ENCODE measurements at places on chromosomes 3 and 15.

- no peak for DNase-seq
These were observed 50.8 kb upstream of the PRR23E start for GRCh38 chr3:127141921-127142730.

- DNase-seq = no peak
These were observed 98.6 kb downstream of the OXNAD1 start for GRCh38 chr3:16363636-16364035.

DNA sequence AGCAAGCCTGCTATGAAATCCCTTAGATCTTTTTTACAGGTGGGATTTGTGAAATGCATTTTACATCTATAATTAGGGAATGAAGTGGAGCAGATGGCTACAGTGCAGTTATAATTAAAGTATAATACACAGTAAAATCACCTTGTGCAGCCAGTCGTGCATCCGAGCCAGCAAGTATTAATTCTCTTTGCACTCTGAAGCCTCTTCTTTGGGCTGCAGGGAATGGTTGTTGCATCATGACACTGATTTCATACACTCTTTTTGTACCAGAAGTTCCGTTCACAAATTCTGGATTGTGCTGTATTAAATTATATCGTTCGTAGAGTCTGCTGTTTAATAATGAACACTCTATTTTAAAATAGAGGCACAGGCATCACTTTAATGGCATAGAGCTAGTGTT, 28.7 kb upstream of the TP63 start:
- no peak for DNase-seq

GRCh38 chr3:156620901-156621300, 53.5 kb upstream of the TIPARP start:
- no peak for DNase-seq

- peak; percentile 83 for DNase-seq
These were observed at the start of gene MCF2L2 for GRCh38 chr3:183428447-183429211. Gene MCF2L2 (minus strand): TSS chr3:183428619. CDS start chr3:183427977, 642 bp downstream.

GRCh38 chr3:133042778-133043177, 4.6 kb downstream of the TMEM108 start:
- no peak for DNase-seq

GRCh38 chr3:151995091-151995490, 121.6 kb downstream of the SUCNR1 start:
- DNase-seq = no peak

DNA sequence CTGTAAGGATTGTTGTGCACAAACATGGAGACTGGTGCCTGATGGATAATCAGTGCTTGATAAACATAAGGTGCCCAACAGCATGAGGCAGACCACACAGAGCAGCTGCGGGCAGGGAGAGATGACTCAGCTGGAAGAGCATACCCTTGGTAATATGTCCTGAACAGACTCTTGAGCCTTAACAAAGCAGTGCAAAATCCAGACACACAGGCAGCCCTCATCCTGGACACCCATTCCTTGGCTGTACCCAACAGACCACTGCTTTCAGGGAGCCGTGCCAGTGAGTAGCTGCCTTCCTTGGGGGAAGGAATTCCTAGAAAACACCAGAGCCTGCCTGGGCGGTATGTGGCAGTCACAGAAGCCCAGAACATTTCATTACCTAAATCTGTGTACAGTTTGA, 156.2 kb downstream of the CLSTN2 start:
- DNase-seq = no peak

- DNase-seq = peak; percentile 11
These were observed 40.1 kb upstream of the TM4SF19 start for GRCh38 chr3:196378146-196378841.

DNA sequence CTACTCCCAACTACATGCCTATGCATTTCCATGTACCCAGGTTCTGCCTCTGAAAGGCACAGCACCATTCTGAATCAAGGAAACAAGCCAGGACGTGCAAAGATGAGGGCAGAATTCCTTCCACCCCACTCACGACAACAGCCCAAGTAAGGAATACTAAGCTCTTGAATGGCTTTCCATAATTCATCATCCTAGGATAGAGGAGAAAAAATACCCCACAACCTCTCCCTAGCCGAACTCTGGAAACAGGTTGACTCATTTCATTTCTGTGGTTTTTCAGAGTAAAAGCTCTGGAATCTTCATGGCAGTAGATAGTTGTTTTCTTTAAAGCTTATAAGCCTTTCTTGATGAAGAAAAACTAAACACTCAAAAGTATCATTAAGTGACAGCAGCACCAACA, 77.8 kb downstream of the PDZRN3 start:
- DNase-seq = no peak

DNA sequence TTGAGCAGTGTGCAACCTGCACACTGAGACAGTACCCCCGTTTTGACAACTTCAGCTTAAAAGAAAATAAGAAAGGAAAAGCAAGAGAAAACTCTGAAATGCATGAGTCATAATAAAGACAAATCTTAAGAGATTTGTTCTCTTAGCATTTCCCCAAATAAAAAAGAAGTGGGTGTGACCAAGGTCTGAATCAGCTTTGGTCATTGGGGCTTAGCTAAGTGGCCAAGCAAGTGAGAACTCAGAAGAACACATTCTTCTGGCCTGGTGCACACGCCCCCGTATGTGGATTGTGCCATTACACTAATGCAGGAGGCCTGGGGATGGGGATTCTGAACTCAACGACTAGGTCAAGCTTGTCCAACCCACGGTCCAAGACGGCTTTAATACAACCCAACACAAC, 56.9 kb upstream of the PDZRN3 start:
- no peak for DNase-seq

- no peak for DNase-seq
These were observed 366.8 kb upstream of the ZNF385D start for GRCh38 chr3:22117751-22118346.

DNA sequence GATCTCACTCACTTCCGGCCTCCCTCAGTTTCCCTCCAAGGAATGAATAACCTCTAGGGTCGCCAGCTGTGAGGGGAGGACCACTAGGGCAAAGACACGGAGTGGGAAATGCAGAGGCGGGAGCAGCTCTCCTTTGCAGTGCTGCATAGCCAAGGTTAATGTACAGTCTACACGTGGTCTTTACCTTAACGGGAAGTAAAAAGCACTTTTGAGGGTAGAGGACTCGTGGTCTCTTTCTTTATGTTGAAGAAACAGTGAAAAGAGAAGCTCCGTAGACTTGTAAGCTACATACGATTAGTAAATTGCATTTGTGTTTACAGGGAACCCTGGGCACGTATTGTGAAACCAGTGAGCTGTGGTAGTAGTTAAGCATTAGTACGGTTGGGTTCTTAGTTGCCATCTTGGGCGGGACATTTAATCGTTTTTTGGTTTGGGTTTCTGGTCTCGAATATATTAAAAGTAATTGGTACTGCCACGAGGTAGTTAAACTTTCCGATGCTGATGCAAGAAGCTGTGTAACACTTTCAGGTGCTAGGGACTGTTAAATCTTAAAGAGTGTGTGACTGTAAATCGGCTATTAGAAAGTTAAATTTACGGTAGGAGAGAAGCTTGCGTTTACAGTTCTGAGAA, 828 bp downstream of the U2SURP start:
- DNase-seq = peak; percentile 38

DNA sequence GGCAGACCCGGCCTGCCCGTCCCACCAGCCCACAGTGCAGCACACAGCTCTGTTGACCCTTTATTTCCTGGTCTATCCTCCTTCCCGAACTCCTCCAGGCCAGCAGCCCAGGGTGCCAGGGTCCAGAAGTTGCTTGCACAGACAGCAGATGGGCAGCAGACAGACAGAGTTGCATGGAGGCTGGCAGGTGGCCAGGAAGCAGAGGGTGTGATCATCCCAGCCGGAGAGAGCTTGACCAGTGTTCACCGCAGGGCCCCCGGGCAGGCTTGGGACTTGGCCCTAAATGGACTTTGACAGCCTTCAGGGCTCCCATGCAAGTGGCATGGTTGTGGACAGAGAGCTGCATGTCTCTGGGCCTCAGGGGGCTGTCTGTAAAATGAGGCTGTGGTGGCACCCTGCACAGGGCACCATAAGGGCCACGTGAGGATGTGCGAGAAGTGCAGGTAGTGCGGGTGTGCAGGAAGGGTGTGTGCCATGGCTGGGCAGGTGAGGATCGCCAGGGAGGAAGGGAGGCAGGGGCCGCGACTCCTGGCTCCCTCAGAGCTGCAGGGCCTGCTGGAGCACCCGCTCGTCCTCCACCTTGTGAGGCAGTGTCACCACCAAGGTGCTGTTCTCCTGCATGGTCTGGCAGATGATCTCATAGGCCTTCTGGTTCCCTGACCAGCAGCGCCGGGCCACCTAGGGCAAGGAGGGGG, 6.3 kb upstream of the ZXDC start:
- DNase-seq = no peak

GRCh38 chr3:44506961-44507360, 29.5 kb upstream of the ZNF445 start:
- no peak for DNase-seq

GRCh38 chr3:87361956-87362355, 85.6 kb upstream of the POU1F1 start:
- no peak for DNase-seq

GRCh38 chr3:10240799-10241198, 7.5 kb upstream of the TATDN2 start:
- no peak for DNase-seq

- no peak for DNase-seq
These were observed 21.7 kb upstream of the ABHD10 start for GRCh38 chr3:111956995-111957734.

All from stimulated activated naive CD8-positive, alpha-beta T cell treated with anti-CD3 and anti-CD28 coated beads, Interleukin-15, amount 100 ng/mL, for 72 hours (primary cell).